Right lung (tissue), 10 donors: ENCODE measurements at places on chromosomes 13 and 19.
A peak's percentile ranks its signal among the peaks of the same experiment; 100 is the strongest.

DNA sequence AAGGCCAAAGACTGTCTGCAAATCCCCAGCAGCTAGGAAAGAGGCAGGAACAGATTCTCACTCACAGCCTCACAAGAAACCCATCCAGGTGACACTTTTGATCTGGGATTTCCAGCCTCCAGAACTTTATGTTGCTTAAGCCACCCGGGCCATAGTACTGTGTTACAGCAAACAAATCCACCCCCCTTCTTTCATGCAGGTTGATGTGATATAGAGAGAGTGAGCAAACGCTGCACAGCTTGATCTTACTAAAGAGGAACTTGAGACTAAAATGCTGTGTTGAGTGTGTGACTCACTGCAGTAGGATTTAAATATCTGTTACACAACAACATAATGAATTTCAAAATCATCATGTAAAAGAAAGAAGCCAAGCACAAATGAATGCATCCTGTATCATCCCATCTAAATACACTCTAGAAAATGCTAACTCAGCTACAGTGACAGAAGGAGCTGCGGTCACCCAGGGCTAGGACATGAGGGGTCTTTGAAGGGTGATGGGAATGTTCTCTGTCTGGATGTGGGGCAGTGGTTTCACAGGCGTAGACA is 32.2 kb downstream of the RCBTB2 start:
- DNase-seq: no peak

- no peak for DNase-seq
These were observed 2.7 kb downstream of the WDR88 start for GRCh38 chr19:33134571-33135041.

DNA sequence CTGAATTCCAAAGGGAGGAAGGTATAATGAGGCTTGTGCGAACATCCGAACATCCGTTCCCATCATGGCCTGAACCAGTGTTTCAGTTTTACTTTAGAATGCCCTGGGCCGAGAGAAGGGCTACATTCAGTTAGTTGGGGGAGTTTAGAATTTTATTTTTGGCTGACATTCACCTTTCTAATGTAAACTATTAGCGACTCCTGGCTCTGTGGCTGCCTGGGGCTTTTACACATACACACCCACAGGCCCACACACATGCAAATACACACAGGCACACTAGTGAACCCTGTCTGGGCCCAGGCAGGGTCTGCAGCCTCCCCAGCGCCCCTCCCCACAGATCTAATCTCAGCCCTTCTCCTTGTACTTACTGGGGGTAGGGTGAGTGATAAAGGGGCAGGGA is 6.1 kb downstream of the GAPDHS start:
- DNase-seq: no peak

DNA sequence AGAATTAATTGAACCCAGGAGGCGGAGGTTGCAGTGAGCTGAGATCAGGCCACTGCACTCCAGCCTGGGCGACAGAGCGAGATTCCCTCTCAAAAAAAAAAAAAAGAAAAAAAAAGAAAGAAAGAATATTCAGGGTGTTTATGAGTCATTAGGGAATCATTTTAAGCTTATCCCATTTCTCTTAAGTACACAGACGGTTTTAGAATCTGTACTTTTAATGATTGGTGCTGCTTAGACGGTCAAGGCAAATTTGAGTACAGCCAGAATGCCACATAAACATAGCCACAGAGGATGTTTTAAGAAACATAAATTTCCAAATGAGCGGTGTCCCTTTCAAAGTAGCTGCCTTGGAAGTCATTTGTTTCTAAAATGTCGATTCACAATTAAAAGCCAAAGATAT is 2.6 kb downstream of the SPRYD7 start:
- no peak for DNase-seq

- no peak for DNase-seq
These were observed 29.2 kb downstream of the SUGP2 start for GRCh38 chr19:19004144-19004543.

DNA sequence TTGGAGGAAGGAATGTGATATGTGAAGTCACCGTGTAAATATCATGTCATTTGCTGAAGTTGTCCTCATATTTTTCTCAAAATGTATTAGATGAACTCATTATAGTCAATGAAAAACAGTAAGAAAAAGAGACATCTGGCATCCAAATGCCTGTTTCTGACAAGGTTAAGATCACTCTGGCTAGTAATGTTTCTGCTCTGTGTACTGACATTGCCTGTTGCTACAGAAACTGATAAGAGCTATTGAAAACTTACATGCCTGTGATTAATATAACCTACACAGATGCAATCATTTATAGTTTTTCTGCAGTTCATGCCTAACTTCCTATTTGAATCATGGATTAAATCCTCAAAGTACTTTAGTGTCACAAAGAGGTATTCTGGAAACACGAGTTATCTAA is 249.8 kb downstream of the NBEA start:
- DNase-seq: no peak

- DNase-seq: no peak
These were observed 502.1 kb upstream of the SLC10A2 start for GRCh38 chr13:103568314-103568713.

DNA sequence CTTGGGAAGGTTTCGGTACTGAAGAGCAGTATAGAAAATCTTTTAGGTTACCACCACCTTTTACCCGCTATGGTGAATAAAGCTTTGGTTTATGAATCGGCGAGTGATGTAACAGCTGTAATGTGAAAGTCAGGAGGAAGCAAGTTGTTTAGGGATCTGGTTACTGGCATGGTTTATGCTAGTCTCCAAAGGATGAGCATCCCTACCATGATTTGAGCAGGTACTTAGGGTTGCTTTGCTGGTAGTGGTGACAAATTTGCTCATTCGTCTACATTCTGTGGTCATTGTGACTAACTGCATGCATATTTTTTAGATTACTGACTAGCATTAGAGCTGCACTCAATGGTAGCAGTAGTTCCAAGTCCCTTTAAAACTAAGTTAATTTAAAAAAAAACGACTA is 104.1 kb downstream of the FRY start:
- no peak for DNase-seq

DNA sequence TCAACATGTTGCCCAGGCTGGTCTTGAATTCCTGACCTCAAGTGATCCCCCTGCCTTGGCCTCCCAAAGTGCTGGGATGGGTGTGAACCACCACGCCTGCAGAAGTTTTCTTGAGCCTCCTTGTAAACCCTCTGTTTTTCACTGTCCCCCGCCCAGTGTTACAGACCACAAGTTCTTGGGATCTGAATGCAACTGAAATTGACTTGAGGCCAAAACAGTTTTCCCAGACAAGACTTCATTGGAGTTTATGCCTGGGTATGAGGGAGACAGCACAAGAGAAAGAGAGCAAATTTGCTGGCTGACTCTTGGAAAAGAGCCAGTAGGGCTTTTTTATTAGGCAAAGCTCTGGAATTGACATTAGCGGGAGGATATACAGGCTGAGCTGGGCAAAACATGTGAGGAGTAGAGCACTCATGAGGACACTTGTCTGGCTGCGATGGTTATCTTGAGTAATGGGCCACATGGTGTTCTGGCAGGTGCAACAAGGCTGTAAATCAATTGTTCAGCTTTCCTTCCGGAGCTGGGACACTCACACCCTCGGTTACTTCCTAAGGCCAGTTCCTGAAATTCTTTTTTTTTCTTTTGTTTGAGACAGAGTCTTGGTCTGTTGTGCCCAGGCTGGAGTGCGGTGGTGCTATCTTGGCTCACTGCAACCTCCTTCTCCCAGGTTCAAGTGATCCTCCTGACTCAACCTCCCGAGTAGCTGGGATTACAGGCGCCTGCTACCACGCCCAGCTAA is 12.7 kb upstream of the HNRNPL start:
- DNase-seq: peak; percentile 71

DNA sequence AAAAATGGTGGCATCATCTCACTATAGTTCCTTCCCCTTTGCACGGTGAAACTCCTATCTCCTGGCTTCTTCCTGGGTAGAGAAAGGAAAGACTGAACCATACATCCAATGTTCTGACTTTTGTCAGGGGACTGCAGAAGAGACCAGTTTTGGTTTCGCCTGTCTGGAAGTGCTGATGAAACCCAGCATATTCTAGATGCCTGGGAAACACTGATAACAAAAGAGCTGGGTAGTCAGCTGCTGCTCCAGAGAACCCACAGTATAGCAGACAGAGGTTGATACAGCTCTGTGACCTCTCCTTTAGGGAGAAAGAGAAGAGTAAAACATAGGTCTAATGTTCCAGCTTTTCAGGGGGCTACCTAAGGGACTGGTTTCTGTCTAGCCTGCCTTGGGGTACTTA is 695.3 kb downstream of the DIAPH3 start:
- DNase-seq: no peak

GRCh38 chr19:43441716-43442115 is 23.7 kb downstream of the LYPD3 start:
- no peak for DNase-seq

DNA sequence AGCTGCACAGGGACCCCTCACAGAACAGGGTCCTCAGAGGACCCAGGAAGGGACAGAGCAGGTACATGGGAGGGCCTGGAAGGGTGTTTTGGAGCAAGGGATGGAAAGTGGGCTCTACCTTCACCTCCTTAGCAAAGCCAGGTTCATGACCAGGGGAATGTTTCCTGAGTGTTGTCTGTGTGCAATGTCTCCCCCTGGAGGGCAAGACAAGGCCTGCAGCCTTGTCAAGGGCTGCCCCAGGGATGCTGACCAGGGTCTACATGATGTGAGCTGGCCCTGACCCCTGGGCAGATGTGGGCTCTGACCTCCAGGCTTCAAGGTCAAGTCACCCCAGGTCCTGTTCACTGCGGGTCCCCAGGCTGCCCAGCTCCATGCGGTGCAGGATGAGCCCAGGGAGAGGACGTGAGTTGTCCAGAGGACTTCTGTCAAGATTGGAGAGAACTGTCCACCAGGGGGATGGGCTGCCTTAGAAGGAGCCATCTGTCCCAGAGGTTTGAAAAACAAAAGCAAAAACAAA is 1.0 kb upstream of the CEACAM1 start:
- peak; percentile 37 for DNase-seq

DNA sequence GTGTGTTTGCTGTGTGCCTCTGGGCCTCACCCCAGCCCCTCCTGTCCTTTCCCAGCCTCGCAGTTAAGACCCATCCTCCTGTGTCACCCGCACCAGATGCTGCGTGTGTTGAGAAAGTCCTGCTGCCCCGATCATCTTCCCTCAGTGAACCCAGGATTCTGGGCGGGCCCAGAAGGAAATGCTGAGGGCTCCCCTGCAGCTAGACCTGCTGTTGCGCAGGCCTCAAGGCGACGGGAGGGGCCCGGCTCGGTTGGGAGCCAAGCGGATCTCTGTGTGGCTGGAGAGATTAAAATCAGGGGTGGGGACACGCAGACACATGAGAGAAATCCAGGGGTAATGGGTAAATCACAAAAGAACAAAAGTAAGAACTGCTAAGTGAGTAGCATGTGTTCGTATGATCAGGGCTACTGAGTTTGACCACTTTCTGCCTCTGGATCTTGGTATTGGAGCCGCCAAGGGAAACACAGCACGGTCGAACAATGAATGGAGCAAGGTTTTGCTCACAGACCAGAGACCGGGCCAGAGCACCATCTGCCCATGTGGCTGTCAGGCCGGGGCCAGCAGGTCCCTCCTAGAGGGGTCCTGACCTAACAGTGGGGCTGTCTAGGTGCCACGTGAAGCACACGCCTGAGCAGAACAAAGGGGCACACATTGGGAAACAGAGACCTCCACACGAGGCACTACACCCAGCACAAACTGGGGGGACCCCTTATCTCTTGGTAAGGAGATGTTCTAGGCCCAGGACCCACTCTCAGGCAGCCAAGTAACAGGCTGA is 7.1 kb downstream of the ZSCAN1 start:
- DNase-seq: no peak

GRCh38 chr13:101397742-101398141 is 18.6 kb downstream of the NALCN start:
- no peak for DNase-seq

- DNase-seq: no peak
These were observed 191.6 kb downstream of the DLEU7 start for GRCh38 chr13:50651922-50652321.

GRCh38 chr13:46751811-46752635 is 44.9 kb downstream of the ESD start:
- no peak for DNase-seq

DNA sequence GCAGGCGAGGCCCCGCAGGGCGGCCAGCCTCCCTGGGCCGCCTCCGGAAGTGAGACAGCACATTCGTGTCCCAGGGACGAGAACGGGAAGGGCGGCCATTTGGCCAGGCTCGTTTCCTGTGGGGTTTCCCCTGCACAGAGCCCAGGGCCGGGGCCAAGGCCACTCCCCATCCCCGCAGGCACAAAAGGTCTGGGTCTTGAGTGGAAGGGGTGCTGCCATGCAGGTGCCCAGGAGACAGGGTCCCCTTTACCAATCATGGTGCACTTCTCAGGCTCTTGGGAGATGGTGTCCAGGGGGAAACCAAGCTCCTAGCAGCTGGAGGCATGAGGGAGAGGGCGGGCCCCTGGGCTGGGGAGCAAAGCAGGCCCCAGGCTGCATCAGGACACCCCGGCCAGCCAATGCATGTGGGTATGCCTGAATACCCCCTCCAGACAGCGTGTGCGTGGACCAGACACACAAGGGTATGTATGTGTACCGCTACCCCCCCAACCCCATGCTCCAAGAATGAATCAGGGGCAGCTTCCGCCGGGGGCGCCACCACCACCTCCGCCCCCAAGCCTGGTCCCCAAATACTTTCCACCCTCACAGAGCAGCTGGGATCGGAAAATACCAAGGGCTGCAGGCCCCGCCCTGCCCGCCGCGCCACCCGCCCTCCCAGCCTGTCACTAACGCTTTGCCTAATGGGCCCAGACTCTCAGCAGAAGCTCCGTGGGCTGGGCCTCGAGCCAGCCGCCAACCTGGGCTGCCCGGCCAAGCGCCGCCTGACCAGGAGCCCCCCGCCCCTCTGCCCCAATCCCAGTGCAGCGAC is 37.6 kb upstream of the NANOS3 start:
- DNase-seq: peak; percentile 78

- peak; percentile 39 for DNase-seq
These were observed 57.9 kb downstream of the SMARCA4 start for GRCh38 chr19:11018763-11019162.

DNA sequence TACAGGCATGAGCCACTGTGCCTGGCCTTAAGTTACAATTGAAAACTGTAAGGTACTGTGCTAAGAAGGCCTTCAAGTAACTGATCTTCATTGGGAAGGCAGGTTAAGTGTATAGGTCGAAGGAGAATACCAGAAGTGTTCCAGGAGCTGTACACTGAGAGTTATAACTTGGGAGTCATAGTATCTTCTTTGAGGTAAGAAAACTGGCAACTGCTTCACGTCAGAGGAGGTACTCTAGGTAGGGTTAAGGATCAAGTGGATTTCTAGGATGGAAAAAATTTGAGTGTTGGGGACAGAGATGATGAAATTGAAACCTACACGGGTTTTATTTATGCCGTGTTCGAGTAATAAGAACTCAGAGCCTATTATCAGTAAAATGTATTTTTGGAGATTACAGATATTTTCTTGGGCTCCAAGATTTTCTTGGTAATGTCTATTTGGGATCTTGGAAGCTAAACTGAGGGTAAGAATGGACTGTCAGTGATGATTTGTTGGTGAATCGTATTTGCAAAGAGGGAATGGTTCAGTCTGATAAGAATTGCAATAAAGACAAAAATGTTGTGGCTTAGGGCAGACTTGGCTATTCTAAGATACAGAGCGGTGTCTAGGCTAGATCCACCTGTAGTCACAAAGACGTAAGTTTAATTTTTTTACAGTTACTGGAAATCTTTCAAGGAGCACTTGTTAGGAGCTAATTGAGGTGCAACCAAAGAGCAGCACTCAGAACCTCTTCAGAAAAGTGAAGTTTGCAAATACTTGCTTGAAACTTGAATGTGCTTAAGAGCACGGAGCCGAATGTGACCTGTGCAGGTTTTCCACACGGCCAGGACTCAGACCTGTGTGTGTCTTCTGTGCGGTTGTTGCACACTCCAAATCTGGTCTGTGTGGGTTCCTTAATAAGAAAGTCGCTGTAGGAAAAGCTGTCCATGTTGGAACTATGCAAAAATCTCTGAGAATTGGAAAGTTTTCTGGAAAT is 102.5 kb downstream of the URI1 start:
- peak; percentile 43 for DNase-seq

GRCh38 chr13:78826936-78827335 is 168.0 kb upstream of the OBI1 start:
- no peak for DNase-seq
